T-helper 2 cell treated with Interferon-gamma antibody and Interleukin-4, amounts not matched to agents 100 ng/mL and 5 ng/mL, for 36 hours (primary cell): ENCODE measurements at places on chromosomes 5 and 9. TPM values are rescaled to one million over a fixed set of nuclear protein-coding genes. Genes with fewer than 3 reads are reported as not detected.

Gene PCDHGB4
- 0.18 and 0.23 TPM in 2 replicates for total RNA-seq

Gene PCDHB7
- total RNA-seq = not detected in 2 replicates

Gene ENHO
- not detected in 2 replicates for total RNA-seq

Gene SMIM33
- total RNA-seq = 0.59 and 0.80 TPM in 2 replicates

Gene TEX10
- 22.5 and 22.6 TPM in 2 replicates for total RNA-seq

Gene PRSS3
- total RNA-seq = 0.27 and 0.77 TPM in 2 replicates

Gene GLDC
- 0.27 and 0.34 TPM in 2 replicates for total RNA-seq

Gene FBP1
- total RNA-seq = not detected in 2 replicates

Gene SLC46A2
- not detected in 2 replicates for total RNA-seq

Gene PSMB7
- 140 and 142 TPM in 2 replicates for total RNA-seq

Gene LCN2
- not detected in 2 replicates for total RNA-seq

Gene CMBL
- total RNA-seq = 0.84 and 0.98 TPM in 2 replicates

Gene MELK
- 52.6 and 56.0 TPM in 2 replicates for total RNA-seq

Gene ZFP37
- 0.32 and 0.48 TPM in 2 replicates for total RNA-seq

Gene SUSD3
- 58.8 and 59.9 TPM in 2 replicates for total RNA-seq

Gene FYB1
- total RNA-seq = 193 and 203 TPM in 2 replicates

Gene DENND1A
- total RNA-seq = 13.1 and 13.5 TPM in 2 replicates

Gene GFI1B
- not detected in 2 replicates for total RNA-seq

Gene FAM221B
- total RNA-seq = not detected in 2 replicates

Gene PRRC2B
- 181 and 190 TPM in 2 replicates for total RNA-seq
